ENCODE measurements at places on chromosomes 11 and 22. TPM values are rescaled to one million over a fixed set of nuclear protein-coding genes. Genes with fewer than 3 reads are reported as not detected.
A peak's percentile ranks its signal among the peaks of the same experiment; 100 is the strongest.

GRCh38 chr11:63908631-63909401 is 8.1 kb downstream of the RCOR2 start:
- no peak overlapping the region for H3K4me3 ChIP-seq
- H3K27ac ChIP-seq: peak overlapping the region; percentile 24

C11orf86 gene
- total RNA-seq: not detected

- H3K4me1 ChIP-seq: no peaks in the 10 kb centered on the region
- no peak overlapping the region for H3K27ac ChIP-seq
- H3K36me3 ChIP-seq: no peaks in the 10 kb centered on the region
- DNase-seq: peak; percentile 28
Observed at GRCh38 chr11:71240061-71240690, 12.2 kb downstream of the SHANK2 start.

CEP126 gene
- total RNA-seq: 3.3 TPM

- H3K27ac ChIP-seq: no peak overlapping the region
- no peaks in the 10 kb centered on the region for H3K4me1 ChIP-seq
- peaks cover 25% of the 10 kb centered on the region for H3K36me3 ChIP-seq
- DNase-seq: peak; percentile 90
- H3K4me3 ChIP-seq: peak overlapping the region; percentile 93
Observed at GRCh38 chr11:10309163-10310093, 4.6 kb downstream of the ADM start.

DNA sequence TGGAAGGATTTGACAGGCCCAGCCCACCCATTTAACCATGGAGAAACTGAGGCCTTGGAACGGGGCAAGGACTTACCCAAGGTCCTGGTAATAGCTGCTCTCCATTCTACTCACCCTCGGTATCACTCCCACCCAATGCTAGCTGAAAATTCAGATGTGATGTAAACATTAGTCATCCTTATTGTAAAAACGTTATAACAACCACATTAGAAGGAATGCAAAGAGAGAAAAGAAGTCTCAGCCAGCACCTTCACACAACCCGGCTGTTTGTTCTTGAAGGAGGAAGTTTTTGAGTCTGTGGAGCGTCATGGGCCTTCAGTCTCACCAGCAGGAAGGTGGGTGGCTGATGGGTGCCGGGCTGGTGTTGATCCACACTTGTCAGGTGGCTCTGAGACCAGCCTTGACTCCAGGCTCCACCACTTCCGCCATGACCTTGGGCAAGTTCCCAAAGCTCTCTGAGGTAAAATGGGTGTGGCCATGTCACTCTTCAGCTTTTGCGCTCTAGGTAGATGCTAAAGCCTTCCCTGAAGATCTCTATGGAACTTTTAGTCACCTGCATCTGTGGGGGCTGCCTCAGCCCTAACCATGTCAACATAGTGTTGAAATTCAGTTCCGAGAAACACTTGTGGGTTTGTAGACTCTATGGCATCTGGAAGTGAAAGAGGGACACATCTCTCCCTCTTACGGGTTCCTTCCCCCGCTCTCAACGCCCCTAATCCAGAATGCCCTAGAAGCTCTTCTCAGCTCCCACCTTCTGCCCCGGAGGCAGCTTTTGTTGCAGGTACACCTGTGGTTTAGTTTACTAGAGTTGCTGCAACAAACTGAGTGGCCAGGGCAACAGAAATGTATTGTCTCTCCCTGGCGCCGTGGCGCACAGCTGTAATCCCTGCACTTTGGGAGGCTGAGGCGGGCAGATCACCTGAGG is 14.8 kb downstream of the CD6 start:
- DNase-seq: peak; percentile 31
- no peak overlapping the region for H3K4me3 ChIP-seq
- no peak overlapping the region for H3K27ac ChIP-seq

- no peak for DNase-seq
- H3K36me3 ChIP-seq: no peaks in the 10 kb centered on the region
- no peaks in the 10 kb centered on the region for H3K4me1 ChIP-seq
Observed at GRCh38 chr11:83054001-83054400, 17.7 kb downstream of the RAB30 start.

GRCh38 chr11:69481393-69481844 is at the start of gene LINC01488:
Gene LINC01488 (plus strand): TSS chr11:69481663.
- H3K27me3 ChIP-seq: no peaks in the 10 kb centered on the region
- no peaks in the 10 kb centered on the region for H3K4me1 ChIP-seq

DNA sequence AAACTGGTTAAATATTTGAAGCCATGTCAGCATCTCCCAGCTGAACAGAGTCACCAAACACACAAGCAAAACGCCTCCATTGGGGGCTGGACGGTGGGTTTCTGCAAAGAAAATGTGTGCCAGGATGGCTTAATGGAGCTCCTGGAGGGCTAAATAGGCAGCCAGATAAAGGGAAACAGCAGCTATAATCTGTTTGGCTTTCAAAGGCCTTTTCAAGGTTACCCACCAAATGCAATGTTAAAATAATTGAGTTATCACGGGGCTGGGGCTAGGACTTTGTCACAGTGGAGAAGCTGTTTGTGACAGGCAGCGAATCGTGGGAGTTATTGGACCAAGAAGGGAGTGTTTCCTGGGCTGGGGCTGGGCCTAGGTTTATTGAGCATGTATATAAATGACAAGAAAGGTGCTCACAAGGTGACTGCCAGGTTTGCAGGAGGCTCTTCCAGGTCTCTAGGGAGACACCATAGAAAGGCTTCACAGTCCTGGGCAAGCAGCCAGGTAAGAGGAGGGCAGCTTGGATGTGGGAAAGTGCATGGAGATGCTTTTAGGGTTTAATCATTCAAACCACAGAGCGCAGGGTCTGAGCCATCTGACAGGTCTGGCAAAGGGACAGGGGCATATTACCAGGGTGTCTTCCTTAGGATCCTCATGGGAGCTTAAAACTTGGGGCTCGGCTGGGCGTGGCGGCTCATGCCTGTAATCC is 28.3 kb downstream of the GRIK4 start:
- no peak for DNase-seq
- no peaks in the 10 kb centered on the region for H3K36me3 ChIP-seq
- H3K4me1 ChIP-seq: no peaks in the 10 kb centered on the region
- no peak overlapping the region for H3K27ac ChIP-seq
- no peak overlapping the region for H3K4me3 ChIP-seq

- H3K4me1 ChIP-seq: peaks cover 10% of the 10 kb centered on the region
- no peaks in the 10 kb centered on the region for H3K27me3 ChIP-seq
- DNase-seq: no peak
- no peak overlapping the region for H3K27ac ChIP-seq
Observed at GRCh38 chr22:27626675-27627443, 174.7 kb downstream of the MN1 start.
